ENCODE measurements at places on chromosomes 7 and 10. TPM values are rescaled to one million over a fixed set of nuclear protein-coding genes. Genes with fewer than 3 reads are reported as not detected.

Gene CEP55
- total RNA-seq, result 5.1 TPM

- no peaks in the 10 kb centered on the region for H3K27me3 ChIP-seq
- peaks cover 21% of the 10 kb centered on the region for H3K4me1 ChIP-seq
- no peak overlapping the region for H3K27ac ChIP-seq
- H3K4me3 ChIP-seq, result no peak overlapping the region
- H3K36me3 ChIP-seq, result no peaks in the 10 kb centered on the region
These were observed 484.5 kb upstream of the ZMIZ1 start for GRCh38 chr10:78584266-78584665.

Gene ACTR3C
- total RNA-seq, result 6.4 TPM

Gene JAKMIP3
- total RNA-seq, result 1.4 TPM

GRCh38 chr10:84194424-84195043 lies at the start of gene CDHR1:
Gene CDHR1, plus strand, starts transcription at chr10:84194537. Its CDS starts 224 bp downstream, at chr10:84194761.
- H3K4me3 ChIP-seq, result peak within 1 kb of the TSS; percentile 68
- DNase-seq, result no peak
- no peaks in the 10 kb centered on the region for H3K27me3 ChIP-seq
- no peaks in the 10 kb centered on the region for H3K36me3 ChIP-seq
- no peak within 1 kb of the TSS for H3K27ac ChIP-seq
- peaks cover 14% of the 10 kb centered on the region for H3K4me1 ChIP-seq

GRCh38 chr10:70537398-70538194 lies 59.0 kb downstream of the PALD1 start:
- H3K27me3 ChIP-seq, result no peaks in the 10 kb centered on the region
- no peak for DNase-seq
- H3K4me1 ChIP-seq, result no peaks in the 10 kb centered on the region
- peaks cover 8% of the 10 kb centered on the region for H3K36me3 ChIP-seq
- no peak overlapping the region for H3K4me3 ChIP-seq

DNA sequence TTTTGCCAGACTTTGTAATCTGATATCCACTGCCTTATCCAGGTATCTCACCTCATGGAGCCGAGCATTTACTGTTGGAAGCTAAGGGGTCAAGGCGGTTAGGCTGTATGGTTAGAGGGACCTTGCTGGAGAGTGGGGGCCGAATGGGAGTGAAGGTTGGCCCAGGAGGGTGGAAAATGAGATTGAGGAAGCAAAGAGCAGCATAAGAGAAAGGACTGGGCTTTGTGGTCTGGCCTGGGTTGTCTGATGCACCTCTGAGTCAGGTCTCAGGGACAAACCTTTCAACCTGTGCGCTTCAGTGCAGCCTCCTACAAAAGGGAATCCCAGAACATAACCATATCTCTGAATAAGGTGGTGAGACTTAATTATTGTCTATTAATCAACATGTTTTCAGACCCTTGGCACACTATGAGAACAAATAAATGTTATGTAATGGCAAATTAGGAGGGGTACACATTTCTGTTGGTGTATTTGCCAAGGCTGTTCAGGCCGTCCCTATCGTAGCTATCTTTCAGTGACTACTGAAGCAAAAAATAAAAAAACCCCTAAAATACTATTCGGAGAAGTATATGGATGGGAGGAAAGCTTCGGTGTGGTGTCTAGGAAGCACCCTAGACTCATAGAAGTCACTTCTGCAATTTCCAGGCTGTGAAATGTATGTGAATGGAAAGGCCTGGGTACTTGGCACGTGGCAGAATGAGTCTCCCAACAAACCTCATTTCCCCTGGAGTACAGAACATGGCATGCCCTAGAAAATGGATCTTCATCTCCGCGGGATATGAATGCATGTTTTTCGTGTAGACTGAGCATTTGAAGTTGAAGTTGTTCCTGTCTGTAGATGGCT lies 4.3 kb downstream of the CAMK1D start:
- no peaks in the 10 kb centered on the region for H3K36me3 ChIP-seq
- no peak overlapping the region for H3K27ac ChIP-seq
- no peak for DNase-seq
- H3K4me1 ChIP-seq, result peaks cover 3% of the 10 kb centered on the region
- no peak overlapping the region for H3K4me3 ChIP-seq

- H3K36me3 ChIP-seq, result no peaks in the 10 kb centered on the region
- H3K27me3 ChIP-seq, result no peaks in the 10 kb centered on the region
- H3K27ac ChIP-seq, result peak overlapping the region; percentile 23
- peak; percentile 46 for DNase-seq
- H3K4me3 ChIP-seq, result peak overlapping the region; percentile 56
- H3K4me1 ChIP-seq, result peaks cover 16% of the 10 kb centered on the region
These were observed 126.5 kb downstream of the ZMIZ1 start for GRCh38 chr10:79195091-79195923.

Gene RAB18
- total RNA-seq, result 51.2 TPM

Gene TMED4
- total RNA-seq, result 88.2 TPM

Gene CNPY1
- total RNA-seq, result not detected

Gene SERPINE1
- 1,009 TPM for total RNA-seq

DNA sequence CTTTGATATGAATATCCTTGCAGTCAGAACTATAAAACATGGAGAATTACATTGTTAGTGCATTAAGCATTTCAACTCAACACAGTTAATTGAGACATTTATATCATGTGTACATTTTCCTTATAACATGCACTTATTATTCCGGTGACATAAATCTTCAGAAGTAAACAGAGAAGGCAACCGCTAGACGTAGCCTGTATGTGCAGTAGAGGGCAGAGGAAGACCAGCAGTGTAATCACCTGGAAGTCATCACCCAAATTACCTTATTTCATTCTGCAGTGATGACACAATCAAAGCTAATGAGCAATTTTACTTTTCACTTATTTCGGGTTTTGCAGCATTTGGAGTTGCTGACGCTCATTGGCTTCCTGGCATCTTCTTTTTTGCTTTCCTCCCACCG lies 394.6 kb downstream of the SDK1 start:
- H3K4me3 ChIP-seq, result no peak overlapping the region
- no peaks in the 10 kb centered on the region for H3K36me3 ChIP-seq
- H3K4me1 ChIP-seq, result no peaks in the 10 kb centered on the region
- no peaks in the 10 kb centered on the region for H3K27me3 ChIP-seq

DNA sequence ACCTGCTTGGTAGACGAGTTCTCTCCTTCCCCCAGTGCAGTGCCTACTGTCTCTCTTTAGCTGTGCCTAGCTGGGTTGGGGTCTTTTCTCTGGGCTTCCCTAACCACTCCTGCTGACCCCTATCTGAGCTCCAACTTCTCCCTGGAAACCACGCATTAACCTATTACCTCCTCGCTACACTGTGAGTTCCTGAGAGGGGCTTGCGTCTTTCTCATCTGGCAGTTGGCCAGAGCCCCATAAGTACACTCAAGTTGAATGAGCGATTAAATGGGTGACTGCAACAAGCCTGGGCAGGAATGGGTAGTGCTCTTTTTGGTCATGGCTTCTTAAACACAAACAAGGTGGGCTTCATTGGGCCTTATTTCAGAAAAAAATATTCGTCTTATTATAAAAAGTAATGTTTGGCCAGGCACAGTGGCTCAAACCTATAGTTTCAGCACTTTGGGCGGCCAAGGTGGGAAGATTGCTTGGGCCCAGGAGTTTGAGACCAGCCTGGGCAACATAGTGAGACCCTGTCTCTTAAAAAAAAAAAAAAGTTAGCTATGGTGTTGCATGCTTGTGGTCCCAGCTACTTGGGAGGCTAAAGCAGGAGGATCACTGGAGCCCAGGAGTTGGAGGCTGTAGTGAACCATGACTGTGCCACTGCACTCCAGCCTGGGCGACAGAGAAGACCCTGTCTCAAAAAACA lies 41.4 kb downstream of the SYPL1 start:
- no peak for DNase-seq
- no peak overlapping the region for H3K27ac ChIP-seq
- H3K27me3 ChIP-seq, result no peaks in the 10 kb centered on the region
- no peaks in the 10 kb centered on the region for H3K36me3 ChIP-seq
- H3K4me1 ChIP-seq, result no peaks in the 10 kb centered on the region

Measured in thoracic aorta (tissue), 2 donors.